ENCODE measurements at places on chromosomes 2 and 18.

DNA sequence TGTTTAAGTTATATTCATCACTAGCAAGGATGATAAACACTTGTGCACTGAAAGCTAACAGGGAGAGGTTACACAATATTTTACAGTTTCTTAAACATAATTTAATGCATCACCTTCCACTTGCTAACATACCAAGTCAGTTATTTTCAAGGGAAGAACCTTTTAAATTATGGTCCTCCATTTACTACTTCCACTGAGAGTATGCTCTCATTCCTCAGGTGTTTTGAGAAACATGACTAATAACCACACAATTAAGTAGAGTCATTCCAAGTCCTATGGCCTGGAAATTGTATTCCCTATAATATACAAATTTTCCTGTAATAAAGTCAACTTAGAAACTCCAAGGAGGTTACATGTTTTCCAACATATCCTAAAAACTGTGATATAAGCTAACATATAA, 152.3 kb upstream of the STON1 start:
- no peak for DNase-seq

DNA sequence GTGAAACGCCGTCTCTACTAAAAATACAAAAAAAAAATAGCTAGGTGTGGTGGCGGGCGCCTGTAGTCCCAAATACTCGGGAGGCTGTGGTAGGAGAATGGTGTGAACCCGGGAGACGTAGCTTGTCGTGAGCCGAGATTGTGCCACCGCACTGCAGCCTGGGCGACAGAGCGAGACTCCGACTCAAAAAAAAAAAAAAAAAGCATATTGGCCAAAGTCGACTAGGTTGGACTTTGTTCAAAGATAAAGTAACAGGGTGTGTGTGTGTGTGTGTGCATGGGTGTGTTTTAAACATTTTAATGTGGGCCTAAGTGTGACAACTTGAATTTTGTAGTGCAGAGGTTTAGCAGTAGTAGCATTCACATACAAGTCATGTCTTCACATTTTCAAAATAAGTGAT, 11.7 kb downstream of the GEMIN6 start:
- DNase-seq = no peak

DNA sequence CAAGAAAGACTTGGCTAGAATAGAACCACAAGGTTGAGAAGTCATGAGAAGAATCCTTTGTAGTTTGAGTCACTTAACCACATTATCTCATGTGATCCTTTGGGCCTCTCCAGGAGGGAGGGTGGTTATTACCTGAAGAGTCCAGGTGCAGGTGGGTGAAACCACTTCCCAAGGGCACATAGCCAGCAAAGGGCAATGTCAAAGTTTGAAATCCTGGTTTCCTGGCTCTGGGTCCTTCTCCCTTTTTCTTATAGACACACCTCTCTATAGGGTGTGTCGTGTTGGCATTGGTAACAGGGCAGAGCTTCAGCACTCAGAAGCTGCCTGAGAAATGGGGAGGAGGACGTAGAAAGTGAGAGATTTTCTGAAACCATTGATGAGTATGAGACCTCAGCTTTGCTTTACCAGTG, 137.9 kb downstream of the MGAT5 start:
- no peak for DNase-seq

- DNase-seq = no peak
These were observed 122.9 kb upstream of the COPS8 start for GRCh38 chr2:236962816-236963215.

DNA sequence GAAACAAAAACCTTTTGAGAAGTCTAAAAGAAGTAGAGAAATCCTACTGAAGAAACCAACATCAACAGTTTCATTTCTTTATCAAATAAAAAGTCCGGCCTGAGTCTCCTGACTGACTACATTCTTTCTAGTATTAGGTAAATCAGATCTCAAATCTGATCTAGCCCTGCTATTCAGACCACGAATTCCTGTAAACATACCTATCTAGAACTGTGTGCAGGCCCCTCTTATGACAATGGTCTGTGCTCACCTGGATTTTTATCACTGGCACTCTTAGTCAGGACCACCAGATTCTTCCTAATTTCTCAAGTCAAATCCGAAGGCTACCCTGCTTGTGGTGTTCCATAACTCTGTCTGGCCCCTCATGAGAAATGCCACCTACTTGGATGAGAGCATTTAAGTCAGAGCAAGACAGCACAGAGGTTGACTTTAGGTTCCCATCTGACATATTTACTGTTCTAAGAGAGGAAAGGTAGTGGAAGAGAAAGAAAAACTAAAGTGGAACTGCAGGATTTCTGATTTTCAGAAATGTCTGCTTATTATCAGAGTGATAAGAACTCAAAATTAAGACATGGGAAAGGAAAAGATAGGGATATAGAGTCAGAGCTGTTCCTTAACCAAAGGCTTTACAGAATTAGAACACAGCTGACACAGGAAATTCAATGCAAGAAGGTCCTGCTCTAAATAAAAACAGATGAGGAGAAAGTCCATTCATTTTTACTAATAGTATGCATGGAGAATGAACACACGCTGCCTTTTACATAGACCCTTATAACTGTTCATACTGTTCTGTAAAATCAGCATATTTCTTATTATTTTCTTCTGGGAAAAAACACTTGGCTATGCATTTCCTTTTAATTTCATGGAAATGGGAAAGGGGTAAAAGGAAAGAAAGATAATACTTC, 56.5 kb downstream of the SLC8A1 start:
- no peak for DNase-seq

- no peak for DNase-seq
These were observed 110.4 kb downstream of the ALK start for GRCh38 chr2:29810956-29811355.

- DNase-seq = no peak
These were observed 65.8 kb downstream of the RTP5 start for GRCh38 chr2:241935314-241935713.

- no peak for DNase-seq
These were observed 270.2 kb upstream of the RAB6C start for GRCh38 chr2:129709001-129709955.

GRCh38 chr2:182994228-182994912, 43.9 kb downstream of the NCKAP1 start:
- no peak for DNase-seq

DNA sequence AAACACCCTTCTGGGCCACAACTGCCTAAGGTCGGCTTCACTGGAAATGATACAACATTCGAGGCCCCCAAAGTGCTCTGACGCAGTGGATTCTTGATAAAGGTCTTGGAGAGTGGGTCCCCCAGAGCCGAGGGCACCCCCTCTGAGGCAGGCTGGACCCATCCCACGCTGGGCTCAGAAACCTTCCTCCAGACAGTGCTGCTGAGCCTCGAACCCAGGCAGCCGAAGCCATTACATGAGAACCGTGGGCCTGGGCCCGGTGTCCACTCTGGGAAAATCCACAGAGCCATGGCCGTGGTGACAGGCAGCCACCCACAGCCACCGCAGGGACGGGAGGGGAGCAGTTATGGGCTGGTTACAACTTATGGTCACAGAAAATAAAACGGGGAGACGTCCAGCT, 81.4 kb upstream of the ID2 start:
- DNase-seq = no peak

DNA sequence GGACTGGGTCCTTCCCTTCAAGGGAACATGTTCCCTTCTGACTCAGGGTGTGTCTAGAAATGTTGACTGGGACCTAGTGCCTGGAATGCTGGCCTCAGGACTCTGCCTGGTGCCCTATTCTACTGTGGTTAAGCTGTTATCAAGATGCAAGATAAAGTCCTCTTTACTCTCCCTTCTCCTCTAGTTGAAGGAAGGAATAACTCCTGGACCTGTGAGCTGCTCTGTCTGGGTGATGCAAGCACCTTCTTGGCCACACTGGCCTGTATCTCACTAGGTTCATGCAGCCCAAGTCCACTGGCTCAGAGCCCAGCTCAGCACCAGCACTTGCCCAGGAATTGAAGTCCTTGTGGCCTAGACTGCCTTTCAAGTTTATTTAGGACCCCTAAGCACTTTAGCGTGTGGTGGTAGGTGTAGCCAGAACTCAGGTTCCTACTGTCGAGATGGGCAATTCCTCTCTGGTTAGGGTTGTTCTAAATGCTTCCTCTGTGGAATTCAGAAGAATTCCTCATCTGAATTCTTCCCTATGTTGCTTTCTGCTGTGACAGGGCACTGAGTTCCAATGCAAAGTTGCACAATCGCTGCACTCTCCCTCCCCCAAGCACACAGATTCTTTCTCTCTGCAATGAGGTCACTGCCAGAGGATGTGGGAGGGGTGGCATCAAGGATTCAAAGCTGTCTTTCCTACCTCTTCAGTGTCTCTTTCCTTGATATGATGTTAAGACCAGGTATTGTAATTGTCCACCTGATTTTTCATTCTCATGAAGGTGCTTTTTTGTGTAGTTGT, 54.7 kb downstream of the VWC2L start:
- DNase-seq = no peak

- no peak for DNase-seq
These were observed 117.5 kb downstream of the EPHA4 start for GRCh38 chr2:221454459-221455105.

- DNase-seq = no peak
These were observed 589.9 kb upstream of the LRRTM1 start for GRCh38 chr2:80894486-80894885.

GRCh38 chr2:229273723-229274338, 2.7 kb upstream of the PID1 start:
- DNase-seq = no peak

DNA sequence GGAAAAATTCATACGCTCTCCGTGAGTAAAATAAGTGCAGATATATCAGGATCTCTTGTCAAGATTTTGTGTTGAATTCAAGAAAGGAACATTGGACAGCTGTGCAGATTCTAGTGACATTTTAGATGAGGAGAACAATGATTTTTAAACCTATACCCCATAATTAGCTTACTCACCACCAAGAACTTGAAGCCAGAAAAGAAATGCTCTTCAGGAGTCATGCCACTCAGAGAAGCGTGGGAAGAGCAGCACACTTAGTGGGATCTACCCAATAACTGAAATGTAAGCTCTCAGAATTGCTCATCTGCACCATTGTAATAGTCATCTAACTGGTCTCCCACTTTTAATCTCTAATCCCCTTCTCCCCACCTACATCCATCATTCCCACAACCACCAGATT, 9.2 kb upstream of the ERMN start:
- no peak for DNase-seq

DNA sequence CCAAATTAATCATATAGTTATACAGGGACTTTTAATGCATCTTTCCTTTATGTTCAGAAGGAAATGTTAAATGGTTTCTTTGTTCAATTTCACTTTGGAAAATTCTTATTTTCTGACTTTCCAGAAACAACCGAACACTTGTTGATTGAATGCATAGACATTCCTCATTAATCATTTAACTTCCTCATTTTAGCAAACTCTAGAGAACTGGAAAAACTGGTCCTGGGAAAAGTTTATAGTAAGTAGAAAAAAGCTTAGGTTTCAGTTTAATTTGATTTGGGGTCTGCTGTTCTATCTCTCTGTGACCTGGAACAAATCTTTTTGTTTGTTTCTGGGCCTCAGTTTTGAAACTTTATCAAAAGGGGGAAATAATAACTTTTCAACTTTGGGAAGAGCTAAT, 320.4 kb downstream of the CMPK2 start:
- DNase-seq = no peak

- DNase-seq = no peak
These were observed 134.6 kb upstream of the SPATS2L start for GRCh38 chr2:200171731-200172482.

- no peak for DNase-seq
These were observed 67.4 kb upstream of the RPL31 start for GRCh38 chr2:100934504-100935371.

- DNase-seq = no peak
These were observed 119.8 kb downstream of the KYNU start for GRCh38 chr2:142997231-142997630.

DNA sequence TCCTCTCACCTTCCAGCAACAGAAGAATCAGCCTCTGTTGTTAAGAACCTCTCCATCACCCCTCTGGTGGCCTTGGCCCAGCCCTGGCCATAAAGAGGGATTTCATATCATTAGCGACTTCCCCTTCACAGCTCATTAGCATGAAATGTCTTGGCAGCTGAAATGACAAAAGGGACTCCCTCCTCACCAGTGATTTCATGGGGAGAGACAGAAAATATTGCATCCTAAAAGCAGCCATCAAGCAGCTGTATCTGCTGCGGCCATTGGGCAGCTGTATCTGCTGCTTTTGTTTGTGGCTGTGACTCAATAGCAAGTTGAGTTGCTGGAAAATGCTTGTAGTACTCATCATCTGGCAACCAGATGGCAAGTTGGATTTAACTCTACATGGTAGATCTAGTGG, 105.9 kb upstream of the RMDN2 start:
- DNase-seq = no peak

DNA sequence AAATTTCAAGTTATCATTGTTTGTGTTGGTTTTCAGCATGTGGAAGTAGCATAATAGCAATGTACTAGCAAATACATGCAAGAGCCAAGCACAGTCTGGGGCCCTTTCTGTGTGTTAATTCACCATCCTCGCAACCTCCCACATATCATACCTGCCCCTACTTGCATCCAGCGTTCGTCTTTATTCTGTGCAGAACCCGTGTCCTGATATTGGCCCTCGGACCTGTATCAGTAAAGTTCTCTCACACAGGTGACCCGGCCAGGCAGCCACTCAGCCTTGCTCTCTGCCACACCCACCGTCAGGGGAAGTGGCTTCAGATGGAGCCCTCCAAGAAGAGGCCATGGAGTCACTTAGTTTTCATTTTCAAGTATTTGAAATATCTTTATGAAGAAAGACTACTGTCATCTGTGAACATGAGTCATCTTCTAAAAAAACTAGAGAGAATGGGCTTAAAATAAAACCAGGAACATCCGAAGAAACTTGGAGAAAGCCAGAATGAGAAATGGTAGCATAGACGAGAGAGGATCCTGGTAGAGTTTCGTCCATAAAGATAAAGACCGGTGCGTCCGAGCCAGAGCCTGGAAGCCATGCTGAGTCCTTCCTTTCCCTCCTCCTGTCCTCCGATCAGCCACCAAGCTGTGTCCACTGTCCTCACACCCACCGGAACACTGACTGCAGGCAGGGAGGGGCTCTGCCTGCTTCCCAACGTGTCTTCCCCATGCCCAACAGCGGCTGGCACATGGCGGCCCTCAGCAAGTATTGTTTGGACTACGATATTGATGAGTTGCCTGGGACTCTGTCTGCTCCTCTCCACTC, 57.3 kb upstream of the RPL31 start:
- no peak for DNase-seq

- DNase-seq = no peak
These were observed 242.4 kb upstream of the TANK start for GRCh38 chr2:160917850-160918249.

- no peak for DNase-seq
These were observed 307.5 kb upstream of the REG3G start for GRCh38 chr2:78718024-78718423.

DNA sequence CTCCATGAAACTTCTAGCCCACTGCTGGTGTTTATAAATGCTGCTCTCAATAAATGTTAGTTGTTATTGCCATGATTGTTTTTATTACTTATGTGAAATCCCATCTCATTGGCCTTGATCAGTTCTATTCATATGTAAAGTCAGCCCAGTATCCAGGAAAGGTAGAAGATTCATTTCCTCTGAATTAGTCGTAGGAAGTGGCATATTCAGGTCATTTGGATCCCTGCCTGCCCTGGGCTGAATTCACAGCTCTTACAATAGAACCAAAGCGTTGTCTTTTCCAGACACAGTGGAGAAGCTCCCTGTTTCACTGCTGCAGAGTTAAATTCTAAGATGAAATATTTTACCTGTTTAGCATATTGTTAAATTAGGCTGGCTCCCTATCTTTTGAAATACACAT, 70.3 kb downstream of the MAIP1 start:
- no peak for DNase-seq

All from stimulated activated CD8-positive, alpha-beta memory T cell treated with anti-CD3 and anti-CD28 coated beads, Interleukin-4, amount 100 ng/mL, for 1 hour (primary cell).